ENCODE measurements at places on chromosomes 2 and 18.

GRCh38 chr2:188975497-188976102, 1.4 kb downstream of the COL3A1 start:
- DNase-seq, result no peak

DNA sequence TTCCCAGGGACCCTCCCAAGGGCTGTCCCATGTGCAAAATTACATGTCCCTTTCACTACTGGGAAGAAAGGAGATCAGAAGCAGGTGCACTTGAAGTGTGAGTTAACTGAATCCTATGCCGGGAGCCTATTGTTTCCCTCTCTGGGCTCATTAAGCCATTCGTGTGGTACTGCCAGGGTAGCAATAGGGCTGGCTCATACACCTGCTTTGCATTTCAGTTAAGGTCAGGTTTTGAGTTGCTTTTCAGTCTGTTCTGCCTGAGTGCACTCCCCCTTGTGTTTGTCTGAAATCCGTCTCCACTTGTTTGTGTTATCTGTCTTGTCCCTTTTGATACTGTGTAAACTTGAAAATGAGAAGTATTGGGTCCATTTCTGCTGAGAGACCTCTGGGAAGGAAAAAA, 1232.6 kb upstream of the NRXN1 start:
- no peak for DNase-seq

- no peak for DNase-seq
Observed at GRCh38 chr18:8811115-8811514, 105.8 kb downstream of the MTCL1 start.

GRCh38 chr18:13545955-13546354, 180.4 kb downstream of the FAM210A start:
- DNase-seq, result no peak

- no peak for DNase-seq
Observed at GRCh38 chr2:202689459-202689858, 54.7 kb downstream of the FAM117B start.

- DNase-seq, result no peak
Observed at GRCh38 chr18:44897411-44897810, 216.7 kb downstream of the SETBP1 start.

DNA sequence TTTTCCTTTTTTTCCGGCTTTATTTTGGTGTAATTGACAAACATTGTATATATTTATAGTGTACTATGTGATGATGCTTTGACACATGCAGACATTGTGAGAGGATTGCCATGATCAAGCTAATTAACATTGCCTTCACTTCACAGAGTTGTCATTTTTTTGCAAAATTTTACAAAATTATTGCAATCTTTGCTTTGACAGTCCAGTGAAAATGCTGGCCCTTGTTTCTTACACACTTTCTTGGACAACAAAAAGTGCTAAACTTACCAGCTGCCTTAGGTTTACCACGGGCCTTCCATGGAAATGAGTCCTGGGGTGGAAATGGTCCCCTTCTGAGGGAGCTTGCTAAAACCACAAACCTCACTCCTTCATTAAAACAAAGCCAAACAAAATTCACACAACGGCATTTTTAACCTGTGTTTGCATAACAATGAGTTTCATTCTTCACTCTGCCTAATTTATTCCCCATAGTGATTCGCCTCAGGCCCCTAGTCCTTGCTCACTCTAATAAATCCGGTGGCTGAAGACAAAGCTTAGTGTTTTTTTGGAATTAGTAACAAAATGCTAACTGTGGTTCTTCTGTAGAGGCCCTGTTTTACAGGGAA, 32.2 kb downstream of the LINC00305 start:
- no peak for DNase-seq

DNA sequence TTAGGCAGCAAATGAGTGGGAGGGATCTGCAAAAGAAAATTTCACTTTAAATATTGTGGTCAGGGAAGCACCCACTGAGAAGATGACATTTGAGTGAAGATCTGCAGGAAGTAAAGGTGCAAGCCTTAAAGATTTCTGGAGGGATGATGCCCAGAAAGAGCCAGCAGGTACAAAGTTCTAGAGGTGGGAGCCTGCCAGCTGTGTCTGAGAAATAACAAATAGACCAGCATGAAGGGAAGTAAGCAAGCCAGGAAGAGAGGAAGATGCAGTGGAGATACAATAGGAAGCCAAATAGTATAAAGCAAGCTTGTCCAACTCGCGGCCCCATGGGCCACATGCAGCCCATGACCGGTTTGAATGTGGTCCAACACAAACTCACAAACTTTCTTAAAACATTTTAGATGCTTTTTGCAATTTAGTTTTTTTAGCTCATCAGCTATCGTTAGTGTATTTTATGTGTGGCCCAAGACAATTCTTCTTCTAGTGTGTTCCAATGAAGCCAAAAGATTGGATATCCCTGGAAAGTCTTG, 489.9 kb downstream of the DCC start:
- DNase-seq, result no peak

- DNase-seq, result no peak
Observed at GRCh38 chr2:74714691-74715080, 60.6 kb downstream of the SEMA4F start.

- DNase-seq, result no peak
Observed at GRCh38 chr2:198017068-198017467, 212.7 kb downstream of the PLCL1 start.

GRCh38 chr18:12659904-12660605, 2.1 kb upstream of the SPIRE1 start:
- DNase-seq, result no peak

- DNase-seq, result no peak
Observed at GRCh38 chr2:82837588-82838304, 1621.3 kb downstream of the SUCLG1 start.

DNA sequence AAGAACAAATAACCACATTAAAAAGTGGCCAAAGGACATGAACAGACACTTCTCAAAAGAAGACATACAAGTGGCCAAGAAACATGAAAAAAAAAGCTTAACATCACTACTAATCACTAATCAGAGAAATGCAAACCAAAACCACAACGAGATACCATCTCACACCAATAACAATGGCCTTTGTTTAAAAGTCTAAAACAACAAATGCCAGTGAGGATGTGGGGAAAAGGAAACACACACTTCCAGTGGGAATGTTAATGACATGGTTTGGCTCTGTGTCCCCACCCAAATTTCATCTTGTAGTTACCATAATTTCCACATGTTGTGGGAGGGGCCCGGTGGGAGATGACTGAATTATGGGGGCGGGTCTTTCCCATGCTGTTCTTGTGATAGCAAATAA, 147.1 kb downstream of the GALNT1 start:
- no peak for DNase-seq

DNA sequence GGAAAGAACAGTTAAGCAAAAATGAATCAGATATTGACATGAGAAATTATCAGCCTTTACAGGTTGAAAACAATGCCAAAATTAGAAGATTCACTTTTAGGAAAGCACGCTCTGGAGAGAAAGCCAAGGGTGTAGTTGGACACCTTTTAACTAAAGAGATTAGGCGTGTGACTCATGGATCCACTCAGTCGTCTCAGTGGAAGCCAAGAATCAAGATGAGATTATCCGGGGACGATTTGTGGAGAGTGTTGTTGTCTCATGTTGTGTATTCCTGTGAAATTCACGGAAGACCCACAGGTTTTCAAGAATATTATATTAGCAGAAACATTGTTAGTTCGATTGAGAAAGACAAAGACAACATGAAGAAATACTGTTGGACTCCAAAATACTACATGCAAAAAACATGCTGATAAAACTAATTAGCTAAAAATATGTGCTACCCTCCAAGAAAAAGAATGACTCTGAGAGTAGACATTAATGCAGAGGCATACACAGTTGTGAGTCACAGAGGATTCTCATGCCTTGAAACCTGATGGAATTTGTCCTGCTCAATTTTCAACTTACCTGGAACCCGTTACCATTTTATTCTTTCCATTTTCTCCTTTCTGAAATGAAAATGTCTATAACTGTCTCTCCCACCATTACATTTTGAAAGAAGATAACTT, 192.1 kb upstream of the RND3 start:
- no peak for DNase-seq

- DNase-seq, result no peak
Observed at GRCh38 chr2:45974762-45975408, 322.3 kb upstream of the EPAS1 start.

GRCh38 chr18:48184118-48184517, 225.1 kb downstream of the ZBTB7C start:
- DNase-seq, result no peak

DNA sequence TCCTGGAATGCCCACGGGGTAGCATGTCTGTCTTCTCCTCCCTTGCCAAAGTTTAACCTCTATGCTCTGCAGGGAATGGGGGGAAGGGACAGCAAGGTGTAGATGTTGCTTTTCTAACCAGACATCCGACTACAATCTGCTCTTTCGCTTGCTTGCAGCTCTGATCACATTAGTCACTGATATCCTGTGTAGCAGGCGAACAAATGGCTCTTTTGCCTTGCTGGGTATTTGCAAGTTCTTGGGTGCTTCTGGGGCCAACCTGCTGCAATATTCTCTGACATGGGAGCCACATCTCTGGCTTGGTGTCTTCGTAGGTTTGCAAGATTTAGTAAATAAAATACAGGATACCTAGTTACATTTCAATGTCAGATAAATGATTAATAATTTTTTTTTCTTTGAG, 190.0 kb downstream of the ASB1 start:
- no peak for DNase-seq

- DNase-seq, result no peak
Observed at GRCh38 chr2:16031058-16031847, 90.9 kb downstream of the MYCN start.

DNA sequence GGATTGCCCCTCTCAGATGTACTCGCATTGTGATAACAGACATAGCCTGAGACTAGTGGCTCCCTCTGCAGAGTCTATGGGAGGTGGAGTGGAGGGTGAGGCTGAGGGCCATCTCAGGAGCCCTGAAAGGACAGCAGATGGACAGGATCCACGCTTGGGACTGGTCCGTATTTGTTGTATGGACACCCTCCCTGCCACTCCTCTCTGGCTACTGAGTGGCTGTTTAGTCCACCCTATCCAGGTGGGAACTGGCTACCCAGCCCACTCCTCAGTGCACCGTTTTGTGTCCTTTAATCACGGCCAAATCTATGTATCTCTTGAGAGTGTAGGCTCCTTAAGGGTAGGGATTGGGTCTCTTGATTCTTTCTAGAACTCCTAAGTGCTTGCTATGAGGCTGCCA, 4.5 kb upstream of the GLI2 start:
- DNase-seq, result no peak

DNA sequence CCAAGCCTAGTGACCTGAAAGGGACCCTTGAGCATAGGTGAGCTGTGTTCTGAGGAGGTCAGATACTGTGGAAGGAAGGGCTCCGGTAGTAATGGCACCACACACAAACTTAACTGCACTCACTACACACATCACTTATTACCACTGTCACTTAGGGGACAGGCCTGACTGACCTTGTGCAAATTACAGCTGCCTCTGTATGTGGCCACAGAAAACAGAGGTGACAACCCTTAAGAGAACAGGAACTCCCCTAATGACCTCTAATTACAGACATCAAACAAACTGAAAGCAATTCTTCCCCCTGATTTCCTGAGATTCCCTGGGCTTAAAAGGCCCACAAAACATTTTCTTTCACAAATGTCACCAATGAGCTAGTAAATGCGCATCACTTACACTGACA, 360.6 kb downstream of the RND3 start:
- no peak for DNase-seq

- no peak for DNase-seq
Observed at GRCh38 chr2:86498468-86499260, 57.5 kb downstream of the KDM3A start.

DNA sequence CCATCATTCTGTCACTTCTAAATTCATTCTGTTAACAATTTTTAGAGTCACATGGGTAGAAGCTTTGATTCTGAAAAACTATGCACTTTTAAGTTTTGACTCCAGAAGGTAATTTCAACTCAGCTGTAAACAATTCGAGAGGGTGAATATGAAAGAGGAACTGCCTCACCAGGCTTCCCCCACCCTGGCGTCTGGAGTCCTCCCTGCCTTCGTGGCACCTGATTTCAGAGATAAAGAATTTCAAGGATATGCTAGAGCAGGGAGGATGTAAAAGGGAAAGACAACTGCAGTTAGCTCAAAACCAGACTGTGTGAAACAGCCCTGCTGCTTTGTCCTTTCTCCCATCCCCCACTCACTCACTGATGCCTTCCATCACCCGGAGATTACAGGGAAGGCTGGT, 40.7 kb downstream of the ONECUT2 start:
- DNase-seq, result no peak

DNA sequence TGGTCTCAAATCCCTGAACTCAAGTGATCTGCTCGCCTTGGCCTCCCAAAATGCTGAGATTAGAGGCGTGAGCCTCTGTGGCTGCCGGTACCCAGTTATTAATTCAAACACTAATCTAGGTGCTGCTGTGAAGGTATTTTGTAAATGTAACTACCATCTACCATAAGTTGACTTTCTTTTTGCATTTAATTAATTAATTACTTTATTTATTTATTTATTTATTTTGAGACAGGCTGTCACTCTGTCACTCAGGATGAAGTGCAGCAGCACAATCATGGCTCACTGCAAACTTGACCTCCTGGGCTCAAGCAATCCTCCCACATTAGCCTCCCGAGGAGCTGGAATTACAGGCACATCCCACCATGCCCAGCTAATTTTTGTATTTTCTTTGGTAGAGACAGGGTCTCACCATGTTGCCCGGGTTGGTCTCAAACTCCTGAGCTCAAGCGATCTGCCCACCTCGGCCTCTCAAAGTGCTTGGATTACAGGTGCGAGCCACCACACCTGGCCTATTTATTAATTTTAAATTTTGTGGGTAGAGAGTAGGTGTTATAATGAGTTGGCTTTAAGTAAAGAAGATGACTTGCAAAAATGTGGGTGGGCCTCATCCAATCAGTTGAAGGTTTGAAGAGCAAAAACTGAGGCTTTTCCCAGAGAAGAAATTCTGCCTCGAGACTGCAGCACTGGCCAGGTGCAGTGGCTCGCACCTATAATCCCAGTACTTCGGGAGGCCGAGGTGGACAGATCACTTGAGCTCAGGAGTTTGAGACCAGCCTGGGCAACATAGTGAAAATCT, 17.3 kb upstream of the NMUR1 start:
- no peak for DNase-seq

DNA sequence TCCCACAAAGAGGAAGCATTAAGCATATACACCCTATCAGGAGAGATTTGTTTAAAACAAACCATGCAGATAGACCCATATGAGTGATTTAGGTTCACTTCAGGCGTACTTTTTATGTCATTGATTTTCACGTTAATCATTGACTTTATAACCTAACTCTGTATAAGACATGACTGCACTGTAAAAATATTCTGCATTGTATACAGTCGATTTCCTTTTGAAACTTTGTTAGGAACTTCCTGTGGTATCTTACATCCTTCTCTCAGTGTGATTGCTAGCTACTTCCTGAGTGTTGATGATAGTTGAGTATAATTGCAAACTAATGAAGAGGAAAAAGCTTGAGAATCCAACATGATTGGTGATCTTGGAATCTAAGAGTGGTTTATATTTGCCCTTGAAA, 69.4 kb downstream of the XIRP2 start:
- no peak for DNase-seq

GRCh38 chr2:239716536-239717318, 308.4 kb downstream of the NDUFA10 start:
- DNase-seq, result peak; percentile 49

- DNase-seq, result no peak
Observed at GRCh38 chr2:3388412-3388738, 8.9 kb downstream of the TRAPPC12 start.

- no peak for DNase-seq
Observed at GRCh38 chr2:199882667-199883066, 28.4 kb upstream of the C2orf69 start.
